ENCODE measurements at places on chromosomes 6 and 20.

DNA sequence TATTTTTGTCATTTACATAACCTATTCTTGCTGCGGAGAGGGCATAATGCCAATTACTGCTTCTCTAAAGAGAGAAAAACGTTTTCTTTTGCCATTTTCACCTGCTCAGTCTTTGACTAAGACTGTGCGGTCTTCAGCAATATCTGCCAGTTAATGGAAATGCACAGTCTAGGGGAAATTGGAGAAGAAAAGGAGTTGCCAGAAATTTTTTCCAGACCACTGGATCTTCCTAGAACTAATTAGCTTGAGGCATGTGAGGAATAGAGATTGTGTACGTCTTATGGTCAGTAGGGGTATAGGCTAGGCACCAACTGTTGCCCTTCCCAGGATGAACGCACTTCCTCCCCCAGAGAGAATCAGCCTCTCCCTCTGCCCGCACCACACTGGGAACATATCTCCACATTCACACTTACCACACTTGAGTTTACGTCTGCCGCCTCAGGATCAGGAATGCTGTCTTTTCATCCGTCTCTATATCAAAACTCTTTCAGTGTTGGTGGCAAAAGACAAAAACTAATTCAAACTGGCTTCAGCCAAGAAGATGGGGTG is 67.9 kb upstream of the E2F3 start:
- no peak for DNase-seq

DNA sequence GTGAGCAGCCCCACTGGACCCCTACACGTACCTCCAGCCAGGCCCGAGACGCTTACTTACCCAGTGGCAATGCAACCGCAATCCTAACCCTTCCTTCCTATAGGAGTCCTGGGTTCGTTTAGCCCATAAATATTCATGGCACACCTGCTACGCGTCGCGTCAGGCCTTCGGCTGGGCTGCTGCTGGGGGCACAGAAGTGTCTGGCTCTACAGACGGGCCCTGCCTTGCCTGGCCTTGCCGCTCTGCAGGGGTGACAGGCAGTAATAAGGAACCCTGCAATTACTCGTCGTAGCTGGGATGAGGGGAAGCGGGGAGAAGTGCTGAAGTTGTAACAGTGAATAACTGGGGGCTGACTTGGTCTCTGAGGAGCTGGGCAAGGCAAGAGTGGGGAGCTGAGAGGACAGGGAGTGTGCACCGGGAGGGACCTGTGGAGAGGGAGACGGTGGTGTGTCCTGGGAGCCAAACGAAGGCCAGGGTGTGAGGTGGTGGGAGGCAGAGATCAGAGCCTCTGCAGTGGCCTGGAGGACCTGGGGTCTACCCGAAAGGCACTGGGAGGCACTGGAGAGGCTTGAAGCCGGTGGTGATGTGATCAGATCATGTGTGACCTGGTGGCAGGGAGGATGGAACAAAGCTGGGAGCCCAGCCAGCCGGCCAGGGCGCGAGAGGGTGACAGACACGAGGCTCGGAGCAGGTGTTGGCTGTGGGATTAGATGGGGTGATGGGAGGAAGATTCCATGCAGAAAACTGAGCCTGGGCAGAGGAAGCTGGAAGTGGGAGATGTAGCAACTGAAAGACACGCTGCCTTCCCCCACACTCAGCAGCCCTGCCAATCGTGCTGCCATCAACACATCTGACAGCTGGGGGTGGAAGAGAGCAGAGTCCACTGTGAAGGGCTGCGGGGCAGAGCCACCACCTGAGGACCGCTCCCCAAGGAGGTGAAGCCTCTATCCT is 36.4 kb downstream of the PSMG4 start:
- DNase-seq = no peak

DNA sequence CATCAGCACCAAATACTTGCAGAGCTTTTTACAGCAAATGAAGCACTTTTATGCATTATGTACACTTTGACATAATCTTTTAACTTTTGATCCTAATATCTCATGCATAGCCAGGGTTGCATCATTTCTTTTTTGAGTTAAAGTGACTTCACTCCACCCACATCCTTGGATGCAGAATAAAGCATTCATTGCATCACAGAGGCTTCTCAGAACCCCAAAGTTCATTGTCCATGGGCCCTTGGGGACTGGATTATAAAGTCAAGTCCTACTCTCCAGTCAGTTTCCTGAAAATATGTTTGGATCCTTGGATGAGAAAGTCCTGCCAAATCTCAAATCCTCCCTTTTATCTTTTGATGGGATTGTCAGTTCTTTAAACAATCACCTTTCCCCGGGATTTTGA is 10.6 kb upstream of the EFHC1 start:
- no peak for DNase-seq

GRCh38 chr6:30047220-30047619 is 13.8 kb upstream of the POLR1H start:
- no peak for DNase-seq

- no peak for DNase-seq
Observed at GRCh38 chr20:40176098-40176841, 512.8 kb downstream of the MAFB start.

GRCh38 chr20:1280195-1281102 is 14.4 kb downstream of the SNPH start:
- no peak for DNase-seq

GRCh38 chr6:170111141-170111664 is 179.7 kb downstream of the DLL1 start:
- no peak for DNase-seq

DNA sequence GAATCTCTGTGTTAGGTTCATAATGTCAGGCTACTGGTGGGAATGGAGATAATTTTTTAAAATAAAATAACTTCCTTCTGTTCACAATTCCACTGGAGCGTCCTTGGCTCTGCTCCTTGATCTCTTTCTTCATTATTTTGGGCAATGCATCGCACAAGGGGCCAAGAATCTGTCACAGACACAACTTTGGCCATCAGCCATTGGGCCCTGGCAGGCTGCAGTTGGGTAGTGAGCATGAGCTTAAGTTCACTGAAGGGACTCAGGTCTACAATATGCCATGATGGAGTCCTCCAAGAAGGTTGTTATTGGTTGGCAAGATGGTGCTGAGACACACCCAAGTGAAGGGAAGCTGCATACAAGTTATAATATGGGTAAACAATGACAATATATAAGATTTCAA is 40.0 kb downstream of the CYP39A1 start:
- no peak for DNase-seq

DNA sequence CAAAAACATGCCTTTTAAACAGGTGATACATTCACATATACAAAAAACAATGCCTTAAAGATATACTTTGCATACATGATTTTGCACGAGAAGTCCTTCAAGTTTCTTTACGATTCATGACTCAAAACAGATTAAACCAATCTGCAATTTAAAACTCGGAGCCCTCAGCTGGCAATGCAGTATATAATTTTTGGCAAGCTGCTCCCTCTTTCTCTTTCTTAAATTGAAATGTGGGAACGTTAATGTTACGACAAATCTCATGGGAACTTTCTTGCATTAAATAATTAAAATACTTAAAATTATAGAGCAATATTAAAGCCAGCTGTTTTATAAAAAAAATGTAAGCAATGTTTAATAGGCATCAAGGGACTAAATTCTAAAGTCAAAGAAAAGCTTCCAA is 334.6 kb downstream of the ESR1 start:
- DNase-seq = no peak

- DNase-seq = no peak
Observed at GRCh38 chr6:104229057-104229456, 630.7 kb downstream of the HACE1 start.

GRCh38 chr6:69063401-69063800 is 428.3 kb downstream of the ADGRB3 start:
- no peak for DNase-seq

GRCh38 chr6:74646461-74646860 is 559.4 kb downstream of the COL12A1 start:
- no peak for DNase-seq

DNA sequence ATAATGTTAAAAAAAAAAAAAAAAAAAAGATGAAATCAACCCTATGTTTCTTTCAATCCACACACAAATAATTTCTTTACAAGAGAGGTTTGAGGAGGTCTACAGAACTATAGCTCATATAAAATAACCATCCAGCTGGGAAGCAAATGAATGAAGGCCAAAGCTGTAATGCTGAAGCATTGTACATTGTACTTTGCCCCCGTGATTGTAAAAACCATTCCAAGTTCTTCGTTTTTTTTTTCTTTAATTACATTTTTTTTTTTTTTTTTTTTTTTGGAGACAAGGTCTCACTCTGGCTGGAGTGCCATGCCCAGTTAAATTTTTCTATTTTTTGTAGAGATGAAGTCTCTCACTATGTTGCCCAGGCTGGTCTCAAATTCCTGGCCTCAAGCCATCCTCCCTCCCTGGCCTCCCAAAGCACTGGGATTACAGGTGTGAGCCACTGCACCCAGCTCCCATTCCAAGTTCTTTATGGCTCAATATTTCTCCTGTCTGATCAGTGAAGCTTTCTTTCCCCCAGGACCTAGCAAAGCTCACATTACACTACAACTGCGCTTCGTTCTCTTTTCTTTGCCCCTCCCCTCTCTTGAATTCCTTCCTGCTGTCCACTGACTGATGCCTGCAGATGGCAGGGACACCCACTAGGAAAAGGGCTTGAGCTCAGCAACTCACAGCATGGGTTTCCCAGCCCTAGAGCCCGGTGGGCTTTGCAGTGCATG is 53.0 kb upstream of the NOP56 start:
- no peak for DNase-seq

GRCh38 chr6:69494595-69494994 is 302.2 kb downstream of the LMBRD1 start:
- DNase-seq = no peak

DNA sequence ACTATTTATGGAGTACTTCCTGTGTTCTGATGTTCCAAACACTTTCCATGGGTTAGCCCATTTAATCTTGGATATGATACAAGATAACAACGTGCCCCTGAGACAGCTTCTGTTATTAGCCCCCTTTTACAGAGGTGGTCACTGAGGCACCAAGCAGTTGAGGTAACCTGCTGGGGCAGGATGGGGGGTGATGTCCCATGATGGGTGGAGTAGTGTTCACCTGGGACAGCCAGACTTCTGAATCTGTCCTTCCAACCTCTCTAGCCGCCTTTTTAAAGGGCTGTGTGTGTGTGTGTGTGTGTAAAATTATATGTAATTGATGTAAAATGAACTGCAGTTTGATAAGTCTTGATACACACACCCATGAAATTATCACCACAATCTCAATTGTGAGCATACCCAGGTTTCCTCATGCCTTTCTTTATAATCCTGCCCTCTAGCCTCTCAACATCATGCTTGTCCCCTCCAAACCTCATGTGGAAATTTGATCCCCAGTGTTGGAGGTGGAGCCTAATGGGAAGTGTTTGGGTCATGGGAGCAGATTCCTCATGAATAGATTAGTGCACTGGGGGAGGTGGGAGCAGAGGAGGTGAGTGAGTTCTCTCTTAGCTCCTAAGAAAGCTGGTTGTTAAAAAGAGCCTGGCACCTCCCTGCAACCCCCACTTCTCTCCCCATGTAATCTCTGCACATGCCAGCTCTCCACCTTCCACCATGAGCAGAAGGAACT is 39.2 kb downstream of the PLAGL2 start:
- DNase-seq = no peak

- DNase-seq = no peak
Observed at GRCh38 chr6:67888546-67888885, 746.6 kb upstream of the ADGRB3 start.

DNA sequence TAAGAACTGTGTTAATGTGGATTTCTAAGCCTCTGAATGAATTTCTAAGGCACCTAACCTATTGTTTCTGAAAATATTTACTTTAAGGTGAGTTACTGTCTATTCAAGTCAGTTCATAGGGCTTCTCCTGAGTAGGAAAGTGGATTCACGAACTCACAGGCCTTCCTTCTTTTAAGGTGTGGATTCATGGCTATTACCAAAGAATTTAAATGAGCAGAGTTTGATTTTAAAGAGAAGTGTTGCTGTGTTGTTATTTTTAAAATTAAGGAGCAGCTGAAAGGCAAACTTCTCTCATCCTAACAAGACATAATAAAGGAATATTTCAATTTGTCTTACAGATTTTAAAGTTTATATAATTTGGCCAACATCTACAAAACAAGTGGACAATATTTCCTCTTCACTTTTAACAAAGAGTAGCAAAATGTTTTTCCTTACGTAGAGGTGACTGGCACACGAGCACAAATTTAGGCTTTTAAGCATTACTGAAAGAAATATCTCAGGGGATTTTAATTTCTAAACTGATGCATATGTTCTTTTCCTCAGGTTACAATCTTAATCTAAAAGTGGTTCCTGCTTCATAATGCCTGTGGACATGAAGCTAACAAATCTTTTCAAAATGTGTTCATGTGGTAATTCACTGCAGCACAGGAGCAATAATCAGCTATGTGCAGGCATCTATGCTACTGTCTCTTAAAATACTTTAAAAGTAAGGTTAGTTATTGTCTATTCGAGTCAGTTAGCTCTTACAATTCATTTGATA is 602 bp upstream of the TSPYL4 start:
- no peak for DNase-seq

- DNase-seq = peak; percentile 39
Observed at GRCh38 chr6:8131265-8131897, 29.0 kb upstream of the EEF1E1 start.

- DNase-seq = peak; percentile 38
Observed at GRCh38 chr20:59006864-59007664, at the start of gene CTSZ. CTSZ (minus strand) TSS chr20:59007254; CDS start chr20:59007128, 126 bp downstream.

DNA sequence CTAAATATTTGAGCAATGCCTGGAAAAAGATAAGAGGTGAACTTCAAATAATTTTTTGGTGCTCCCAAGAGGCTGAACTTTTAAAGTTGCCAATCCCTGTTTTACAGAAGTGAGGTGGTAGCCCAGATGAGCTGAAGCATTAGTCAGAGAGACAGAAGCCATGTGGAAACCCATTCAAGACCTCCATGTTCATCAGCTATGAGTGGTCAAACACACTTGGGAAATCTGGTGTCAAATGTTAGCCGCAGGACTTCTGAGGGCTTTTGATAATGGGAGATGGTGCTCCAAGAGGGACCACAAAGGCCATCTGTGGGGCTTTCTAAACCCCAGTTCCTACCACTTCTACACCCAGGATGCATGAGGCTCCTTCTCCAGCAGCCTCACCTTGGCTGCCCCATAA is 77.5 kb upstream of the MRPS10 start:
- DNase-seq = no peak

GRCh38 chr20:43914311-43915210 is at the start of gene TOX2:
TOX2 (plus strand) TSS chr20:43914852; CDS start chr20:43914892, 40 bp downstream.
- peak; percentile 43 for DNase-seq

DNA sequence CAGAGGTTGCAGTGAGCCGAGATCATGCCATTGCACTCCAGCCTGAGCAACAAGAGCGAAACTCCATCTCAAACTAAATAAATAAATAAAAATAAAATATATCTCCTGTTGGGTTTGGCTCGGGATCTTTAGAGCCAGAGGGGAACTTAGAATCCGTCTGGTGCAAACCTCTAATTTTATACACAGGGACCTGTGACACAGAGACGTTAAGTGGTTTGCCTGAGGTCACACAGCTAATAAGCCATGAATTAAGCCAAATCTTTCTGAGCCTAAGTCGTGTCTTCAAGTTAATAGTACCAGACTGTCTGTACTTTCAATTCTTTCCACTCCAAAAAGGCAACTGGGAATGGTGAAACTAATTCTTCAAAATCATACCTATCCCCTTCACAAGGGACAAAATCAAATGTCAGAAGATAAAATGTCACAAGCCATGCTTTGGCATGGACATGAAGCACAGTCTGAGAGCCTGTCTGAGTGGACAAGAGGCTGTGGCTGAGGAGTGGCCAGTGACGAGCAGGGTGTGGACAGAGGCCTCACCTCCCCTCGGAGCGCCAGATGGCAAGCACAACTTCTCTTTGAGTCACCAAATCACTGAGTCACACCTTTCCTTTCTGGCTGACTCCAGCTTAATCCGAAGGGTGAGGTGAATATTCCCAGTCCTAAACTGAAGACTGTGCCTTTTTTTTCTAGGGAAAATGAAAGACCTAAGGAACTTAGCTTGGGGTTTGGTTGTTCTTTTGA is 177.4 kb downstream of the TFAP2A start:
- DNase-seq = no peak
